NCI-H2081 treated with DMSO at 0.1 percent for 48 hours (cell line): ENCODE measurements at places on chromosomes 6 and 20.
A peak's percentile ranks its signal among the peaks of the same experiment; 100 is the strongest.

GRCh38 chr6:109484122-109484521, 1.1 kb upstream of the ZBTB24 start:
- DNase-seq = no peak

DNA sequence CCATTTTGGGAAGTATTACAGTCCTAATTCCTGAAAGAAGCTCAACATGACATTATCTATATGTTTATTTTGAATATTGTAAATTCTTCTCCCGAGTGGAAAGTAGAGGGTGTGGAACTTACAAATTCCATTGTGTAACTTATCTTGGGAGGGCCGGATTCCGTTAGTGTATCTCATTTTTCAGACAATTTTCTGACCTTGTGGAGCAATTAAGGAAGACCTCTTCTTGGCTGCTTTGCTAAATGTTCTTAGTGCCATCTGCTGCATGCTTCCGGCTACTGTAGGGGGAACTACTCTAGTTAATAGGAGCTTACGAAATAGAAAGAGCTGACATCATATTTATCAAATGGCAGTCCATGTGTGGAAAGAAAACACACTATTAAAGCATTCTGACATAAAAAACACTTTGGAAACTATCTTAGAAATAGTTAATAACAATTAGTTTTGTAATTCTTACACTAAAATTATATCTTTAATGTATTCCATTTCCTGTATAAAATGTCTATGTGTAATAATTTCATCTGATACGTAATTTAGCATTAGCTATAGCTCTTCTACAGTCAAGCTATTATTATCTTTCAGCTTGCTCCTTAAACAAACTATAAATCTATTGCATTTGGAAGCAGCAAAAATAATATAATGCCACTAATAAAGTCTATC, 41.5 kb upstream of the KCNQ5 start:
- DNase-seq = peak; percentile 2

DNA sequence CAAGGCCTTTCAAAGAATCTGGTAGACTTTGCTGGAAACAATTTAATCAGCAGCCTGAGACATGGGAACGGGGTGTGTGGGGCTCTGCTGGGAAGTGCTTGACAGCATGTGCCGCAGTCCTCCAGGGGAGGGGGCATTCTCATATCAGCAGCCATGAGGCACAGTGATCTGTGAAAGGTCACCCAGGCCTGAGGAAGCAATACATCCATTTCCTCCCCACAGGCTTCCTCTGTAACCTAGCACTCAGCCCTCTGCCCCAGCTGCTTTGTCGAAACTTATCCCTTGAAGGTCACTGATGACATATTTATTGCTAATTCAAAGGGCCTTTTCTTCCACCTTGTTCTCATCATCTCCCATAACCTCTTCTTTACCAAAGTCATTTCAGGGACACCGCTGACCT, 103.3 kb downstream of the TNFAIP3 start:
- DNase-seq = no peak

- DNase-seq = no peak
These were observed 32.9 kb upstream of the SLC22A3 start for GRCh38 chr6:160315310-160315709.
